GM04503 (cell line): ENCODE measurements at places on chromosomes 4 and X.

DNA sequence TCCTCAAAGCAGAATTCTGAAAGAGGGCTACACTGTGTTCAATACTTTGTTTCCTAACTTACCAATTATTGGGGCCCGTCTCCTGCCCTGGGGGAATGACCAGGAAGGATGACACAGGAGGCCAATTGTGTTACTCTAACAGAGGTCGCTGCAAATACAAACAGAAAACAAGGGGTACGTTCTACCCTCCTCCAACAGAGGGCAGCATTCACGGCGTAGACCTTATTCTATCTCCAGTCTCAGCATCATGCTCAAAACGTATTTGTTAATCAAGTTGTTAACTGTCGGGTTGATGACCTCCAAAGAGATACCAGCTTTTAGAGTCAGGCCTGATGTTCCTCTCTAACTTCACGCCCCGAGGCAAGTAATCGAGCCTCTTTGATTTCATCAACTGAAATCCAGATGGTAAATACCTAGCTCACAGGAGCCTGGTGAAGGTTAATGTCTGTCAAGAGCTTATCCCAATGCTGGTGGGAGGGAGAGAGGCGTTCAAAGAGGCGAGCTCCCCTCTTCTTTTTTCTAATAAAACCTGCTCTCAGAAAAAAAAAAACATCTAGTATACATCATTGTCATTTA is 181.0 kb upstream of the KCNIP4 start:
- DNase-seq: no peak

DNA sequence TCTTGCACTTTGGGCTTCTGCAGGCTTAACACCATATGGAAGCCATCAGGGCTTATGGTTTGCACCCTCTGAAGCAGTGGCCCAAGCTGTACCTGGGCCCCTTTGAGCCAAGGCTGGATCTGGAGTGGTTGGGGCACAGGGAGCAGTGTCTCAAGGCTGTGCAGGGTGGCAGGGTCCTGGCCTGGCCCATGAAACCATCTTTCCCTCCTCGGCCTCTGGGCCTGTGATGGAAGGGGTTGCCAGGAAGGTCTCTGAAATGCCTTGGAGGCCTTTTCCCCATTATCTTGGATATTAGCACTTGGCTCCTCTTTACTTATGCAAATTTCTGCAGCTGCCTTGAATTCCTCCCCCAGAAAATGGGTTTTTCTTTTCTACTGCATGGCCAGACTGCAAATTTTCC is 134.7 kb upstream of the USP9X start:
- no peak for DNase-seq

GRCh38 chr4:84826681-84827080 is 139.8 kb downstream of the WDFY3 start:
- DNase-seq: no peak

- DNase-seq: no peak
These were observed 6.3 kb downstream of the DCHS2 start for GRCh38 chr4:154485127-154485773.

DNA sequence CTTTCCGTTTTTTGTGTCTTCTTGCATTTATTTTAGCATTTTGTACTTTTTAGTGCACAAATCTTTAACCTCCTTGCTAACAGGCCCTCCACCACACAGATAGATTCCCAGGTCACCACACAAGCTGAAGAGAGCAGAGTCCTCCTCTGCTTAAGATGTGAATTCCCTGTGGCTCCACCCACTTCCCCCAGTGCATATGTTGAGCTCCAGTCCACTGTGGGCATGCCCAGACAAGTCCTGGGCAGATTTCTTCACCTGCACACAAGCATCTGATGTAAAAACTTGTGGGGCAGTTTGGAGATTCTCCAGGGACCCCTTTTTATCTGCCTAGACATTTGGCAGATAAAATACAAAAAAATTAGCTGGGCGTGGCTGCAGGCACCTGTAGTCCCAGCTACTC is 19.8 kb upstream of the PASD1 start:
- no peak for DNase-seq

GRCh38 chrX:150211988-150212387 is 151.1 kb upstream of the MAMLD1 start:
- no peak for DNase-seq

DNA sequence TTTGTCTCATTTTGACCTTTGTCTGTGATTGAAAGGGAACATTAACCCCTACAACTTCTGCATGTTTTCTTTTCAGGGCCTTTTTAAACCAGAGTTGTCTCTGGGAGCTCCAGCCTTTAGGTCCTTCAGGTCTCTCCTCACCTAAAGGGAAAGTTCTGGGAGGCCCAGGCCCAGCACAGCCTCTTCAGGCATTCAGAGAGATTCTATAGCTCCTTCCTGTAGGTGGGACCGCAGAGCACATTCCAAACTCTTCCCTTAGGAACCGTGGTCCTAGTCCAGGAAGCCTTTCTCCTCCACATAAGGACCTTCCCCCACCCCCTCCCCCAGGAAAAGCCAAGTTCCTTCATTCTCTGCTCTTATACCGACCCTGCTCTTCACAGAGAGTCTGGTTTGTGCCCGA is 14.9 kb downstream of the NKX6-1 start:
- DNase-seq: no peak

DNA sequence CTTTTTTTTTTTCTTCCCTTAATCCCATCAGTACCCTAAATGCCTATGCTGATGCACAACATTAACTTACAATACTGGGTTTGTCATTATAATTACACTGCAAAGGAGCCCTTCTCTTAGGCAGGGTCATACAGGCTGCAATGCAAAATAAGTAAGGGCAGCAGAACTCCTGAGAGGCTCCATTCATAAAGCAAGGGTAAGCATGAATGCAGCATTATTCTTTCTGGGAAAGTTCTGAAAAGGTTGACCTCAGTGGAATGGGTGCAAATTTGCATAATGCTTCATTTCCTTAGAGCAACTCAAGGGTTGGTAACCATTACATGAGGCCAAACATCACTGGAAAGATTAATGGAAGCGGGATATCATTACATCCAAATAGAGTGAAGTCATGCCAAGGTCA is 789.2 kb downstream of the KLHL13 start:
- DNase-seq: no peak

- DNase-seq: no peak
These were observed 15.2 kb upstream of the HGFAC start for GRCh38 chr4:3426465-3427133.

GRCh38 chr4:98586291-98586961 is 72.0 kb downstream of the TSPAN5 start:
- no peak for DNase-seq

DNA sequence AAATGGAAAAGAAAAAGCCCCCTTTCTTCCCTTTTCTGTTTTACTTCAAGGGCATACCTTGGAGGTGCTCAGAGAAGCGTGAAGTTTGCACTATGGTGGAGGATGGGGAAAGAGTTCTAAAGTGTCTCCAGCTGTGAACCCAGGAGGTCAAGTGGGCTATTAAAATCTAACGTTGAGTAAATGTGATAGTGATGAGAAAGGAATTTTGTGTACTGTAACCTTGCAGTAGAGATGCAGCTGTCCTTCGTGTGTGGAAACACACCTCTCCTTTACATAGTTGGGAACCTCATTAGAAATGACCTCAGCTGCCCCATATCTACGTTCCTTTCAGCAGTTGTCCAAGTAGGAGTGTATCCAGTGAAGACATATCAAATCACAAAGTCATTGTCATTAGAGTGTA is 26.5 kb downstream of the ADH5 start:
- DNase-seq: no peak

- no peak for DNase-seq
These were observed 13.7 kb upstream of the RASGEF1B start for GRCh38 chr4:81485310-81485980.

GRCh38 chrX:123153846-123154335 is 30.2 kb upstream of the GRIA3 start:
- no peak for DNase-seq

DNA sequence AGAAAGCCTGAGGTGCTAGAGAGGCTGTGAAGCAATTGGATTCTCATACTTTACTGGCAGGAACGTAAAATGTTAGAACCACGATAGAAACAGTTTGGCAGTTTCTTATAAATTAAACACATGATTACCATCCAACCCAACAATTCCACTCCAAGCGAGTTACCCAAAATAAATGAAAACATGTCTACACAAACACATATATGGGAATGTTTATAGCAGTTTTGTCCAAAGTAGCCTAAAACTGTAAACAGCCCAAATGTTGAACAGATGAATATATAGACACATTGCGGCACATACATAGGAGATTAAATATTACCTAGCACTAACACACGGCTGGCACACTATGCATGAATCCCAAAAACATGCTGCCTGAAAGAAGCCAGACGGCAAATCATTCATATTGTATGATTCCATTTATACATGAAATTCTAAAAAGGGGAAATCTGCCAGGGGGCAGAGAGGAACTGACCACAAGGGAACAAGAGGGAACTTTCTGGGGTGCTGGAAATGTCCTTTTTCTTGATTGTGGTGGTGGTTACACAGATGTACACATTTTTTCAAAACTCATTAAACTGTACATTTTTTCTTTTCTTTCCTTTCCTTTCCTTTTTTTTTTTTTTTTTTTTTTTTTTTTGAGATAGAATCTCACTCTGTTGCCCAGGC is 50.4 kb upstream of the SLC25A4 start:
- DNase-seq: no peak

- no peak for DNase-seq
These were observed 378 bp upstream of the RPS6KA6 start for GRCh38 chrX:84188320-84188834.

GRCh38 chr4:60934566-60935295 is 265.4 kb upstream of the ADGRL3 start:
- DNase-seq: no peak

GRCh38 chr4:73539386-73539785 is 57.8 kb downstream of the AFM start:
- DNase-seq: no peak

DNA sequence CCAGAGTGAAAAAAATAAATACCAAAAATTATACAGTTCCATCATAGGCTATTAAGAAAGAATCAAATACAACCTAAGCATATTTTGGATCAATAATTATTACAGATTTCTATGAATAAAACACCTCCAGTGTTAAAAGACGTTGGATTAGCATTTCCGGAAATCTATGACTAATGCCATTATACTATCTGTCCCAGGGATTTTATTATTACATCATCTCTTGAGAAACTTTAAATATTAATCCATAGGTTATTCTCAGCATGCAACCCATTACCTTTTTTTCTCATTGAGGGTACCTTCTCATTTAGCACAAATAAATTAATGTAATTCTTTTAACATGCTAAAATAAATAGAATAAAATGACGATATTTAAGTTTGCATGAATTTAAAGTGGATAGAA is 44.6 kb downstream of the CXorf58 start:
- no peak for DNase-seq

- no peak for DNase-seq
These were observed 241.4 kb upstream of the GALNT7 start for GRCh38 chr4:172927096-172927814.

- no peak for DNase-seq
These were observed 162.0 kb upstream of the ATP6AP2 start for GRCh38 chrX:40418813-40419195.

- no peak for DNase-seq
These were observed 209.9 kb upstream of the ETNPPL start for GRCh38 chr4:108972613-108973283.

- no peak for DNase-seq
These were observed 111.1 kb upstream of the ACSL4 start for GRCh38 chrX:109843963-109844751.

GRCh38 chrX:112664924-112665323 is 14.8 kb downstream of the LHFPL1 start:
- DNase-seq: no peak

- DNase-seq: no peak
These were observed 145.4 kb downstream of the EMCN start for GRCh38 chr4:100372432-100372831.

DNA sequence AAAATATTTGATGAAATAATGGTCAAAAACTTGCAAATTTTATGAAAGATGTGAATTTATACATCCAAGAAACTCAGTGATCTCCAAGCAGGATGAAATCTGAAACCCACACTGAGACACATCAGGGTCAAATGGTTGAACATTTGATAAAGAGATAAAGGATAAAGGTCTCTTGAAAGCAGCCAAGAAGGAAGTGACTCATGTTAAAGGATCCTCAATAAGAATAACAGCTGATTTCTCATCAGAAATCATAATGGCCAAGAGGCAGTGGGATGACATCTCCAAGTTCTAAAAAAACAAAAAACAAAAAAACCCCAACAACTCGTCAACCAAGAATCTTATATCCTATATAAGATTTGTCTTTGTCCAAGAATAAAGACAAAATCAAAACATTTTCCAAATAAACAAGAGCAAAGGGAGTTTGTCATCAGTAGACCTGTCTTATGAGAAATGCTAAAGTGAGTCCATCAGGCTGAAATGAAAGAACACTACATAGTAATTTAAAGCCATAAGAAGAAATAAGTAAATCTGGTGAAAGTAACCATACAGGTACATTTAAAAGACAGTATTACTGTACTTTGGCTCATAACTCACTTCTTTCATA is 121.7 kb downstream of the PDS5A start:
- DNase-seq: no peak

GRCh38 chr4:121270389-121270788 is 106.3 kb upstream of the TNIP3 start:
- no peak for DNase-seq

DNA sequence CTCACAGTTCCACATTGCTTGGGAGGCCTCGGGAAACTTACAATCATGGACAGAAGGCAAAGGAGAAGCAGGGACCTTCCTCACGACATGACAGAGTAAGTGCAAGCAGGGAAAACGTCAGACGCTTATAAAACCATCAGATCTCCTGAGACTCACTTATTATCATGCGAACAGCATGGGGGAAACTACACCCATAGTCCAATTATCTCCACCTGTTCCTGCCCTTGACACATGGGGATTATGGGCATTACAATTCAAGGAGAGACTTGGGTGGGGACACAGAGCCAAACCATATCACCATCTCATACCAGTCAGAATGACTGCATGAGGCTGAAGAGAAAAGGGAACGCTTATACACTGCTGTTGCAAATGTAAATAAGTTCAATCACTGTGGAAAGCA is 1066.9 kb upstream of the PCDH7 start:
- no peak for DNase-seq

DNA sequence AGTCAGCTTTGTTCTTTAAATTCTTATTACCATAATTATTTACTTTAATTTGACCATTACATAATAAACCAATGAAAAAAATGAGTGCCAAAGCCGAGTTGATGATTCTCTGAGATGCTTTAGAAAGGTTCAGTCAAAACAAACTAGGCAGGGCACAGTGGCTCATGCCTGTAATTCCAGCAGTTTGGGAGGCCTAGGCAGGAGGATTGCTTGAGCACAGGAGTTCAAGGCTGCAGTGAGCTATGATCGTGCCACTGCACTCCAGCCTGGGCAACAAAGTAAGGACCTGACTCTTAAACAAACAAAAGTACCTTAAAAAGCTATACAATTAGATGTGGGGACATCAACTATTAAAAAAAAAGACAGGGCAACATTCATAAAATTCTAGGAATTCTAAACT is 75.0 kb downstream of the AFAP1 start:
- DNase-seq: no peak

- no peak for DNase-seq
These were observed 105.4 kb downstream of the HS6ST2 start for GRCh38 chrX:132853040-132853439.

GRCh38 chrX:13235930-13236329 is 83.9 kb downstream of the ATXN3L start:
- no peak for DNase-seq

- peak; percentile 21 for DNase-seq
These were observed 258.2 kb downstream of the PPP1R2C start for GRCh38 chrX:42519666-42520231.

- no peak for DNase-seq
These were observed 140.5 kb downstream of the SOWAHB start for GRCh38 chr4:76757418-76757939.

GRCh38 chr4:169142391-169142790 is 128.4 kb downstream of the SH3RF1 start:
- DNase-seq: no peak

GRCh38 chrX:80354966-80355465 is 65.2 kb upstream of the TENT5D start:
- DNase-seq: no peak
